ENCODE measurements at places on chromosomes 3 and 15.

- no peak for DNase-seq
These were observed 295.0 kb upstream of the RASGRP1 start for GRCh38 chr15:38859574-38859973.

- DNase-seq, result no peak
These were observed 148.9 kb upstream of the IL12A start for GRCh38 chr3:159839561-159840379.

- no peak for DNase-seq
These were observed 25.2 kb upstream of the IQSEC1 start for GRCh38 chr3:13098192-13098988.

DNA sequence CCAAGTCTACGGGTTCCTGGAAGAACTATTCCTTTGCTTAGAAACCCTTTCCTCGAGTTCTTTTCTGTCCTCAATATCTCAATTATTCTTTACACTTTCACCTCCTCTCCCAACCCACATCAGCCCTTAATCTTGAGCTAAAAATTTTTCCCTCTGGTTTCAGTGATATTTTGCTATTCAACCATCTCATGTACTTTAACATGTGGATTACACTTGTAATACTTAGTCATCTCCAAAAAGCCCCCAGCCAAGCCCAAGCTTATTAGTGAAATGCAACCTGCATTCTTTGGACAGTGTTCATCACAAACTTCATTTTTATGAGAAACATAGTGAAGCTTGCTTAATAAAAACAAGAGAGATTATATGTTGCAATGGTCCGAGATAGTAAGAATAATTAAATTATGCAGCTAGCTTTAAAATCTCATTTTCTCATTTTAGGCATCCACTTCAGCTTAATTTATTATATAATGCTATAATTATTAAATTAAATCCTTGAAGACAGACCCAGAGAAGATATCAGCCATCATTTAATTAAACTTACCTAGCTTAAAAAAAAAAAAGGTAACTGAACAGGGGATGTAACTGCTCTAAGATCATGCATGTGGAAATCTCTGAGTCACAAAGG lies 534.5 kb upstream of the TBL1XR1 start:
- no peak for DNase-seq

DNA sequence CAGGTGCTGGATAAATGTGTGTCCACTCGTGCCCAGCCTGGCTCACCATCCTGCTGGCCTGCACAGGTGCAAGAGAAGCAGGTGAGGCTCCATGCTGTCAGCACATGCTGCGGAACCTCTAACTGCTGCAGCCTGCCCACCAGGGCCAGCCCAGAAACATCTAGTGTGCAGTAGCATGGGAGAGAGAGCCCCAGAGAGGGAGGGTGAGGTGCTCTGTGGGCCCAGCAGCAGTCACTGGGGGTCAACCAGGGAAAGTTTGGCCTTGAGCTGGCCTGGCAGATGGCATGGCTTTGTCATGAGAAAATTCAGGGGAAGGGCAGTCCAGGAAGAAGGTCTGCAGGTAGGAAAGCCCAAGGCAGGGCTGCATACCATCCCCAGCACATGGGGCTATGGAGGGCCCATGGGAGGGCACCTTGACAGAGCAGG lies 18.2 kb upstream of the PRR23E start:
- no peak for DNase-seq

DNA sequence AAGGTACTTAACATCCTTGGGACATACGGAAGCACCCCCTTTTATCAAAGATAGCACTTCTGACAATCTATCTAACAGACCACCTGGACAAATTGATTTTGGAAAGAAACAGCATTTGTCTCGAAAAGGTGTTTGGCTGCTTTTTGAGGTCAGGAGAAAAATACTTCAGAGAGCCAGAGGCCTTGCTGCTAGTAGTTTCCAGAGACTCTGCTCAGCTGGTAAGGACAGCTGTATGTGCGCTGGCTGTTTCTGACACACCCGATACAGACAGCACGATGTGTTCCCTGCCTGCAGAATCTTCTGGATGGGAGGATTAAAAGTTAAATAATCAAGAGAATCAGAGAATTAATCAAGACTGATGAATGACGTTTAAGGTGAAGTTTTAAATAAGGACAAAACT lies 15.6 kb upstream of the GYG1 start:
- no peak for DNase-seq
